Temporal lobe (tissue), 4 donors: ENCODE measurements at places on chromosomes 2 and 18. TPM values are rescaled to one million over a fixed set of nuclear protein-coding genes. Genes with fewer than 3 reads are reported as not detected.

CD207 gene
- not detected for total RNA-seq

DSC2 gene
- total RNA-seq, result 5.4 TPM

IL36B gene
- not detected for total RNA-seq

ZFP36L2 gene
- 9.6 TPM for total RNA-seq

C1QL2 gene
- total RNA-seq, result 4.4 TPM

PTPRN gene
- 32.7 TPM for total RNA-seq

ACVR1C gene
- 4.2 TPM for total RNA-seq

NAT8 gene
- not detected for total RNA-seq

SLC25A12 gene
- 51.6 TPM for total RNA-seq

TMSB10 gene
- total RNA-seq, result 2,188 TPM

FZD7 gene
- 5.4 TPM for total RNA-seq

CPO gene
- not detected for total RNA-seq

LCLAT1 gene
- total RNA-seq, result 19.4 TPM

GAREM1 gene
- total RNA-seq, result 38.1 TPM

TMEM198 gene
- total RNA-seq, result 11.1 TPM

CGREF1 gene
- total RNA-seq, result 13.3 TPM

MAP3K19 gene
- total RNA-seq, result 1.7 TPM

KCTD1 gene
- 20.4 TPM for total RNA-seq

NT5DC4 gene
- total RNA-seq, result not detected

CRYGD gene
- total RNA-seq, result 1.2 TPM

AKAIN1 gene
- 2.5 TPM for total RNA-seq

EGR4 gene
- not detected for total RNA-seq

ABCB11 gene
- total RNA-seq, result 0.25 TPM

LYPD6B gene
- 3.4 TPM for total RNA-seq

TRAF3IP1 gene
- total RNA-seq, result 8.1 TPM

CAPG gene
- 7.6 TPM for total RNA-seq
